ENCODE measurements at places on chromosomes 1 and 21. TPM values are rescaled to one million over a fixed set of nuclear protein-coding genes. Genes with fewer than 3 reads are reported as not detected.

GRCh38 chr1:185365951-185366350 lies 48.9 kb upstream of the IVNS1ABP start:
- no peak for DNase-seq

Gene ESRRG
- 1.8 TPM for polyA plus RNA-seq

DNA sequence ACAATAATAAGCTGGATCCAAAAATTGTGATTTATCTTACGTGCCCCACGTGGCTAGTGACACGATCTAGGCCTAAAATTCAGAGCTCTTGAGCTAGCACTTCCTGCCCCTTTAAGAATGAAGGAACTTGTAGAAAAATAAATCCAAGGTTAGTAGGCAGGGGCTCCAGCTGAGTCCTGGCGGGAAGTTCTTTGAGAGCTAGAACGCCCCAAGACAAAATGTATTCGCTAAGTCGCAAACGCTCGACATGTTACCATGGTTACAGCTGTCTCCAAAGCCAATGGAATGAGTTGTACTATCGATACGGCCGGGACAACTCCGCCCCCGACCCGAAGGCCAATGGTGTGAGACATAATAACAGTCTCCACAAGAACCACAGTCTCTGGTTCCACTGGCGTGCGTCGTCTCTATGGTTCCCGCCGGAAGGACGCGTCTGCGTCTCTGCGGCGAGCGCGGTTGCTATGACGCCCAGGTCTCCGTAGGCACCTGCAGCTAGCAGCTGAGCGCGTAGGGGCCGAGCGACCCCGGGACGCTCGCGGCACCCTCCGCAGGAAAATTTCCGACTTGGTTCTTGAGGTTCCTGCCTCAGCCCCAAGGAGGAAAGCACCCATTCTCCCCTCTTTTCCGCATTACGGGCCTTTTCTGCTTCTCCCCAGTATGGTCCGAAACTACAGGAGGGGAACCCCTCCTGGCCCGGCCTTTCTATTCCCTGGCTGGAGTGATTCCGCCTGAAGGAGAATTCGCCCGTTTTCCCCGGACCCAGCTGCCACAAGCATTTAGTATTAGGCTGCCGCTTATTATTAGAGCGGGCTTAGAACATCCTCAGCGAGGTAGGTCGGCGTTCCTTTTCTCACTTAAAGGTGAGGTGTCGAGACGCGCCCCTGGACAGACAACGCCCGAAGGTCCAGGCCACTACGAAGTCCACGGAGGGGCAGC lies at the start of gene CCDC30:
CCDC30 (plus strand) TSS at position 459 of the 936 bp plus-strand sequence. CDS start 17,266 bp downstream, outside the sequence.
- DNase-seq, result peak; percentile 95

Gene EFNA1
- polyA plus RNA-seq, result 105 TPM

- no peak for DNase-seq
Measured at GRCh38 chr1:111850109-111850508, 94.4 kb downstream of the DDX20 start.

GRCh38 chr1:225437710-225438437 lies 10.0 kb upstream of the LBR start:
- no peak for DNase-seq

Gene RIMKLA
- polyA plus RNA-seq, result 0.40 TPM

GRCh38 chr1:39544327-39544726 lies 32.3 kb downstream of the PABPC4 start:
- no peak for DNase-seq

DNA sequence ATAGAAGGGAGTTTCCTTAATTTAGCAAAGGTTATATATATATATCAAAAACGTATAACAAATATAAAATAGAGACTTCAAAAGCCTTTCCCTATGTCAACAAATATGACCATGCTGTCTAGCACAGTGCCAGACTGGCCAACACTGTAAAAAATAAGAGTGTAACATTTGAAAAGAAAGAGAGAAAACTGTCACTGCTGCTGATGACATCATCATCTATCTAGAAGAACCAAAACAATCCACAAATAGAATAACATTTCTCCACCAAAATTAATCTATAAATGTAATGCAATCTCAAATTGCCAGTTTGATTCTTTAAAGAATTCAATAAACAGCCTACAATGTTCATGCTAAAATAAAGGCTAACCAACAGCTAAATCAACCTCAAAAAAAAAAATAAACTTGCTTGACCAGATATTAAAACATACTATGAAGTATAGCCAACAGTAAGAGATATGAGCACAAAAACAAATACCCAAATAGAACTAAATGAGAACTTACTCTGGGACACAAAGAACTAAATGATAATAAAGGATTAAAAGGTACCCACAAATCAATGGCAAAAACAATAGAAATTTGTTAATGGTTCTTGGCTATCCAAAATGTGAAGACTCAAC lies 50.2 kb downstream of the ENAH start:
- no peak for DNase-seq

GRCh38 chr1:188027613-188028012 lies 1198.9 kb downstream of the PLA2G4A start:
- DNase-seq, result no peak

DNA sequence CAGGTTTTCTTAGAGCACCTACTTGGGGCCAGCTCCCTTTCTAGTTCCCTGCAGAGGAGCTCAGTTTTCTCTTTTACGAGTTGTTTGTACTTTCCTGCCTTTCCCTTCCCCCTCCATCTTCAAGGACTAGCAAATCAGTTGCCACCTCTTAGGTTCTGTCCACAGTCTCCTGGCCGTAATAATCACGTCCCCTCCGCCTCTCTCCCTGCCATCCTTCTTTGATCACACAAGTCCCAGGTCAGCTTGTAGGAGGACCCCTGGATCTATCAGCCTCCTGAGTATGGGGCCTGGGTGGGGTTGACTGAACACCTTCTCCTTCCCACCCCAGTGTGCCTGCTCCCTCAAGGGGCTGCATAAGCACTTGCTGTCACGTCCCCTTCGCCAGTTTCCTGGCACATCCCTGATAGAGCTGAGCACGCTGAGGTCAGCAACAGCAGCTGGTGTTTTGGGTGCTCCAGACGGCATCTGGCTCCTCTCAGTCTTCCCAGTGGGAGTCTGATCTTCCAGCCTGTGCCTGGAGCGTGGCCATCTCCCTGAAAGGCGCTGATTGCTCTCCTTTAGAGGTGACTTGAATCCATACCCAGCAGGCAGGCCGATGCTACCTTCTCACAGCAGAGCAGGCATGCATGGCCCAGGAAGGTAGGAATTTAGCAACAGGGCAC lies 216.1 kb upstream of the TMEM51 start:
- no peak for DNase-seq

DNA sequence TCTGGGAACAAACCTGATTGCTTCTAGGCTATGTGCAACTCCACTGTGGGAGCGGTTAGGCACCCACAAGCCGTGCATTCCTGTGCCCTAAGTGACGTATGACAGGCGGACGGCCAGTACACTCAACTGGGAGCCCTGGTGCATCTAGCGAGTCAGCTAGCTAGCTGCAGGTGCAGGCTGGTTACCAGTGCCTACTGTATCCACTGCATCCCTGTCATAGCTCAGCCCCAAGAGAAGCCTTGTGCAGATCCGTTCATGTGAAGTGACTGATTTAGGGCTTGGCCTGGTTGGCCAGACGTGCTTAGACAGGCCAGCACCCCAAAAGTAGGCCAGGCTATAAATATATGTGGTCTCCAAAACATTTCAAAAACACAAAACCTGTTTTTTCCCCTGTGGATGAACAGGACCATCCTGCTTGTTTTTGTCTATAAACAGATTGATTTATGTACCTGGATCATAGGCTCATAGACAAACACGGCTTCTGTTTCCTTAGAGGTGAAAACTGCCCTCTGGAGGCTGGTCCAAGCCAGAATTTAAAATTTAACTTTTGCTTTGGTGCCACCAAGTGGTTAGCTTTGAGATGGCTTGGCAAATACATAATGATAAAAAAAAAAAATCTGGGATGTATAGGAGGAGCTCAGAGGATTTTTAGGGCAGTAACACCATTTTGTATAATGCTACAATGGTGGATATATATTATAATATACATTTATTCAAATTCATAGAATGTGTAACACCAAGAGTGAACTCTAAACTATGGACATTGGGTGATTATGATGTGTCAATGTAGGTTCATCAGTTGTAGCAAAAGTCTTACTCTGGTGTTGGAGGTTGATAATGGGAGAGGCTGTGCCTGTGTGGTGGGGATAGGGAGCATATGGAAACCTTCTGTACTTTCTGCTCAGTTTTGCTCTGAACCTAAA lies 68.5 kb downstream of the GIPC2 start:
- DNase-seq, result no peak

Gene LDLRAD1
- polyA plus RNA-seq, result 1.4 TPM

GRCh38 chr1:54080598-54081049 lies 27.2 kb downstream of the TCEANC2 start:
- no peak for DNase-seq

DNA sequence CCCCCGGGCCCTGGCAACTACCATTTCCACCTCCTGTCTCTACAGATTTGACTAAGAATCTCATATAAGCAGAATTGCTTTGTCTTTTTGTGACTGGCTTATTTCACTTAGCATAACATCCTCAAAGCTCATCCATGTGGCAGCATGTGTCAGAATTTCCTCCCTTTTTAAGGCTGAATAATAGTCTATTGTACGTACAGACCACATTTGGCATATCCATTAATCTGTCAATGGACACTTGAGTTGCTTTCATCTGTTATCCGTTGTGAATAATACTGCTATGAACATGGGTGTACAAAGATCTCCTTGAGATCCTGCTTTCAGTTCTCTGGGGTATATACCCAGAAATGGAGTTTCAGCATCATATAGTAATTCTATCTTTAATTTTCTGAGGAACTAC lies 24.0 kb downstream of the SPATA21 start:
- no peak for DNase-seq

DNA sequence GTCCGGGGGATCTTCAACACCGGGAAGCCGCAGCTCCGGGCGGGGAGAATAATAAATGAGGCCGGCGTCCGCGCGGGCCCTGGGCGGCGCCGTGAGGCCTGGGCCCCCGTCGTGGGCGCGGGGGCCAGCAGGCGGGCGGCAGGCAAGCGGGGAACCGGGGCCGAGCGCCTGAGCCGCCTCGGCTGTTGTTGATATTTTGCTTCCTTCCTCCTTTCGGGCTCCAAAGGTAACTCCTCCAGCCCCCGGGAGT lies at the start of gene MEF2D:
MEF2D (minus strand) TSS at position 233 of the 250 bp plus-strand sequence. CDS start 17,483 bp downstream, outside the sequence.
- DNase-seq, result no peak

- DNase-seq, result no peak
Measured at GRCh38 chr1:177926201-177926600, 43.7 kb downstream of the SEC16B start.

- DNase-seq, result no peak
Measured at GRCh38 chr1:208154040-208154439, 90.1 kb downstream of the PLXNA2 start.

DNA sequence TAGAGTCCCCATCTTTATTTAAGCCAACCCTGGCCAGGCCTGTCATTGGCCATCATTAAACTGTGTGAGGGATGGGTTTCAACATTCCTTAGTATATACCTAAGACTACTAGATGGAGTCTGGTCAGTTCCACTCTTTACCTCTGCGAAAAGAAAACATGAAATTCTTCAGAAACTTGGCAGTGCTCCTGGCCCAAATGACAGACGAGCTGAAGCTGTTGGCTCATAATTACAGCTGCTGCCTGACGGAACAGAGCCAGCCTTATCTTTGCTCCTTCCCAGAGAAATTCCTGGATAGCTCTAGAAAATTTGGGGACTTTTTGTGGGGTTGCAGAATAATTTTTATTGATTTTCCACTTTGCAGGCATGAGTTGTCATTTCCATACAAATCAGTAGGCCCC lies 30.4 kb downstream of the NPHS2 start:
- no peak for DNase-seq

GRCh38 chr1:182677397-182678098 lies 6.8 kb downstream of the RGS8 start:
- DNase-seq, result no peak

Gene PCP4
- 6.6 TPM for polyA plus RNA-seq

GRCh38 chr1:10216090-10216749 lies 5.8 kb downstream of the KIF1B start:
- no peak for DNase-seq

Gene PER3
- polyA plus RNA-seq, result 13.5 TPM

- DNase-seq, result no peak
Measured at GRCh38 chr1:235075777-235076308, 52.8 kb downstream of the TOMM20 start.

DNA sequence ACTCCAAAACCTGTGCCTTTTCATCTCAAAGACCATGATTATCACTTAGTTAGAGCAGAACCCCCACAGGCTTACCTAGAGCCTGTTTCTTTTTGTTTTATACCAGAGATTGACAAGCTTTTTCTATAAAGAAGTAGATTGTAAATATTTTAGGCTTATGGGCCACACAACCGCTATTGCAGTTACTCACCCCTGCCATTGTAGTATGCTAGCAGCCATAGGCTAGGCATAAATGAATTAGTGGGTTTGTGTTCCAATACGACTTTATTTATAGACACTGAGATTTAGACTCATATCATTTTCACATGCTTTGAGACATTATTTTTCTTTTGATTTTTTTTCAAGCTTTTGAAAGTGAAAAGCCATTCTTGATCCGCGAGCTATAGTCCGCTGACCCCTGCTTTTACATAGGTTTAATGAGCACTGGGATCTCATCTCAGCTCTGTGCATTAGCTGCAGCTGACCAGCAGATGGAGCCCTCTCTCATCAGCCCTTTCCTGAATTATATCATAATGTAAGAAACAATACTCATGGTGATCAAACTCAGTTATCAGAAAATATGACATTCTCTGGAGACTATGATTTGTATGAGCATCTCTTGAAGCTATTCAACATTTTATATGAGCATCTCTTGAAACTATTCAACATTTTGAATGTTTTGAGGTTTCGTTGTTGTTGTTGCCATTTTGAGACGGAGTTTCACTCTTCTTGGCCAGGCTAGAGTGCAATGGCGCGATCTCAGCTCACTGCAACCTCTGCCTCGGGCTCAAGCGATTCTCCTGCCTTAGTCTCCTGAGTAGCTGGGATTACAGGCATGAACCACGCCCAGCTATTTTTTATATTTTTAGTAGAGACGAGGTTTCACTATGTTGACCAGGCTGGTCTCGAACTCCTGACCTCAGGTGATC lies 111.9 kb upstream of the L1TD1 start:
- DNase-seq, result no peak

- DNase-seq, result no peak
Measured at GRCh38 chr21:44049606-44050005, 37.5 kb downstream of the TRAPPC10 start.

- no peak for DNase-seq
Measured at GRCh38 chr1:112322018-112322417, 74.0 kb upstream of the CTTNBP2NL start.

Gene OPRD1
- polyA plus RNA-seq, result 0.23 TPM

DNA sequence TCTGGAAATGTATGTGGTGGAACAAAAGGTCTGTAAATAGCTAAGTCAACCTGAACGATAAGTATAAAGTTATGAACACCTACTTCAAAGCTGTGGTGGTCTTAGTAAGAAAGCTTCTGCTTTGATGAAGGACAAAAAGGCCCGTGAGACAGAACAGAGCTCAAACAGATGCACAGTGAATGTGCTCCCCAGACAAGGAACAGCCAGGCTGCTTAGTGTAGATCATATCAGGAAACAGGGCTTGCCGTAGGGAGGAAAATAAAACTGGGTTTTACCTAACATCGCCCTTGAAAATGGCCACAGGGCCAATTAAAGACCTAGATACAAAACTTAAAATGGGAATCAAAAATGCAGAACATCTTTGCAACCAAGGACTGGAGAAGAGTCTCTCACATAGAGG lies 40.2 kb downstream of the PRSS38 start:
- DNase-seq, result no peak

Gene LMNA
- 111 TPM for polyA plus RNA-seq
